Urinary bladder (tissue), 4 donors: ENCODE measurements at places on chromosomes 1 and 21. TPM values are rescaled to one million over a fixed set of nuclear protein-coding genes. Genes with fewer than 3 reads are reported as not detected.

CELA2B gene
- 0.32 TPM for total RNA-seq

- no peak for DNase-seq
These were observed 1.9 kb upstream of the TUT4 start for GRCh38 chr1:52554756-52555155.

CDCA8 gene
- 3.1 TPM for total RNA-seq

CDC14A gene
- 29.1 TPM for total RNA-seq

DNA sequence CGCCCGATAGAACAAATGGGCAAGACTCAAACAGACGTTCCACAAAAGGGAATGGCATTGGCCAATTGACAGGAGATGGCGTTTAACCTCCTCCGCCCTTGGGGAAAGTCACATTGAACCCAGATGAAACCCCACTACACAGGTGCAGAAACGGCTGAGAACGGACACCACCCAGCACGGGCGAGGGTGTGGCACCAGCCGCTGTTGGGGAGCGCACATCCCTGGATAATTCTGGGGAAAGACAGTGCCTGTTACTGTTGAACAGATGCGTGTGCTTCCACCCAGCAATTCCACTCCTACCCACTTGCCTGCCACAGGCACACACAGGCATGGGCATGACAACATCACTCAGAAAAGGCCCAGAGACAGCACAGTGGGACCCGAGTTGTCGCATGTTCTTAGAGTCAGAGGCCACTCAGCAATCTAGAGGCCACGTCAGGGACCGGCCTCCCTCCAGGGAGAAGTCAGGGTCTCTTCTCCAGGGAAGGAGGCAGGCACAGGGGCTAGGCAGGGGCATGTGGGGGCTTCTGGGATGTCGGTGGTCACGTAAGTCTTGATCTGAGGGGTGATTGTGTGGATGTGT, 15.2 kb downstream of the PRXL2B start:
- no peak for DNase-seq

DNA sequence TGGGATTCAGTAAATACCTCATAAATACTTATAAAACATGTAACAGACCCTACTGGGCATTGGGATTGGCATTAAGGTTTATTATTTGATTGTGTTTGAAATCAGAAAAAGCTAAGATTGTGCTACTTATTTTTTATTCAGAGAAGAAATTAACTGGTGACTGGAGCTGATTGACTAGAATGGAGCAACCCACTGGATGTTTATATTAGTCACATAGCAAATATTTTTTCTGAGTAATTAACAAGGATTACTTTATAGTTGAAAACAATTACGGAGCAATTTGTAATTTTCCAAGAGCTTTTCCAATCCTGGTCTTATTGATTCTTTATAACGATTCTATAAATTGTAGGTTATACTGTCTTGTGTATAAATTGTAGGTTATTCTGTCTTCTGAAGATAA, 208.7 kb downstream of the HLX start:
- DNase-seq = no peak

PADI4 gene
- total RNA-seq = not detected

CAPN9 gene
- 2.7 TPM for total RNA-seq

CCDC27 gene
- total RNA-seq = not detected

TMEM54 gene
- 12.8 TPM for total RNA-seq

- no peak for DNase-seq
These were observed 95.0 kb downstream of the RAVER2 start for GRCh38 chr1:64839732-64840405.

- no peak for DNase-seq
These were observed 53.5 kb upstream of the CHODL start for GRCh38 chr21:18191139-18191538.

DNA sequence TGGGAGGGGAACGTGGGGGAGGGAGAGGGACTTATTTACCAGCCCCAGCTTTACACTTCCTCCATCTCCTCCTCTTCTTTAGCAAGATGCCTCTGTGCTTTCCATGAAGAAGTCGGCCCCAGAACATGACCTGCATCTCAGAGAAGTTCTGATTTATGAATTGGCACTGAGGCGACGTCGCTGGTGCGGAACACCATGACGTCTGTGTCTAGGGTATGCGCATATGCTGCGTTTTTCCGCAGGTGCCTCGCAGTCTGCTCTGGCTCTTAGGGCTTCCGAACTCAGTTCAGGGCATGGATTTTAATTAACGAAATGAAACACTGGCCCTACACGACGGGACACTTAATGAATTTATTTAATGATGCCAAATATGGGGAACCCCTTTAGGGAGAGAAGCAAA, 510.3 kb downstream of the SMYD3 start:
- DNase-seq = no peak

DNA sequence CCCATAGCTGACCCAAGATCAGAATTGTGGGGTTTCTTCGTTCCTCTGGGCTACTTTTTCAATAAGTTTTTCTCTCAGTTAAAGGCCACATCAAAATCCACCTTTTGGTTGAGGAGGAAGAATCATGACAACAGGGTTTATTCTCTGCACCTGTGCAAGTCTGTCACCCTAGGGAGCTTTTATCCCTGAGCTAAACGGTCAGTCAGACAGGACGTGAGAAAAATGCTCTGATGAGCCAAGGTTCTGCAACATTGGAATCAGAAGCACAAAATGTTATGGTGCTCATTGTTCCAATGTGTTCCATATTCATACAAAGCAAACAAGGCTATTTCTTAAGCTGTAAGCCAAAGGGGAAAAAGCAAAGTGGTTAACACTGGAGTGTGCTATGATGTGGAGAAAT, 7.4 kb upstream of the ERICH3 start:
- no peak for DNase-seq

TRIM63 gene
- total RNA-seq = 1.8 TPM

- DNase-seq = no peak
These were observed 23.1 kb downstream of the SMG7 start for GRCh38 chr1:183495420-183495819.

DEPDC1 gene
- 25.3 TPM for total RNA-seq

GRCh38 chr1:154433161-154433764, 28.1 kb downstream of the IL6R start:
- no peak for DNase-seq

- no peak for DNase-seq
These were observed 50.6 kb upstream of the MTR start for GRCh38 chr1:236744533-236744932.

DNA sequence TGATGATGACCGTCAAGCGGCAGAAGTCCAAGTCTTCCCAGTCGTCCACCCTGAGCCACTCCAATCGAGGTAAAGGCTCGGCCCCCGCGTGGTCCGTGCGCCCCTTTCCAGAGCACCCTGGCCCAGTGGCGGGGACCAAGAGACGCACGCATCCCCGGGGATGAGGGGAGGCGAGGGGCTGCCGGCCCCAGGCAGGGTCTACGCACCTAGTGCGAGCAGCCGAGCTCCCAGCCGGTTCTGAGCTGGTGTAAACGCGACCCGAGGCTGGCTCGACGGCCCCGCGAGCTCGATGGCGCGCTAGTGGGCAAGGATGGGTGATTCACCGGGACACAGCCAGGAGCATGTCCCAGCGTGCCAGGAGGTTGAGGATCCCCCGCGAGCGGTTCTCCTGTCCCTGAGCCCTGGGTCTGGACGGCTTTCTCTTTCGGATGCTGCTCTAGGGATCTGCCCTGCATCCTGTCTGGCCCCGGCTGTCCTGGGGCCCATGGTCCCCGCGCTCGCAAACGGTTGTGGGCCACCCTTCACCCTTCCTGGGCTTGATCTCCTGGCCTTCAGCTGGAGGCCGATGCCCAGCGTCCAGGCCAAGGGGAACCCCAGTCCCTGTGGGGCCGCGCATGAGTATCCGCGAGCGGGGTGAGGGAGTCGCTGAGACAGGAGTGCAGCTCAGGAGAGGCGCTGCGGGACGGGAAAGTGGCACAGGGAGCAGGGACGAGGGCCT, 689 bp downstream of the PKP1 start:
- DNase-seq = no peak

DNA sequence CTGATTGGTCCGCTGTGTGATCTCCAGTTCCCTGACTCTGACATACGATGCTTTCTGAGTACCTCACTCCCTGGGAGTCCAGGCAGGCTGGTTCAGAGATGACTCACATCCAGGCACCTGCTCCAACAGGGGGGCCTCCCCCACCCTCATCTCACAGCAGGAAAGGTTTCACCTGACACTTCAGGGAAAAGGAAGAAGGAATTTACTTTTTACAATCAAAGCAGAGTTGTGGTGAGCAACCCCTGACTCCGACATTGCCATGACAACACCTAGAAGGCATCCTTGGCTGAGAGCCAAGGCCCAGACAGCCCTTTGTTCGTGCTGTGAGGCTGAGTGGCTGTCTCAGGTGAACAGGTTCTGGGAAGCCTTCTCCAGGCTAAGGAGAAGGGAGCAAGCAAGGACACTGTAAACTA, 164.6 kb upstream of the GJB5 start:
- peak; percentile 52 for DNase-seq

DNA sequence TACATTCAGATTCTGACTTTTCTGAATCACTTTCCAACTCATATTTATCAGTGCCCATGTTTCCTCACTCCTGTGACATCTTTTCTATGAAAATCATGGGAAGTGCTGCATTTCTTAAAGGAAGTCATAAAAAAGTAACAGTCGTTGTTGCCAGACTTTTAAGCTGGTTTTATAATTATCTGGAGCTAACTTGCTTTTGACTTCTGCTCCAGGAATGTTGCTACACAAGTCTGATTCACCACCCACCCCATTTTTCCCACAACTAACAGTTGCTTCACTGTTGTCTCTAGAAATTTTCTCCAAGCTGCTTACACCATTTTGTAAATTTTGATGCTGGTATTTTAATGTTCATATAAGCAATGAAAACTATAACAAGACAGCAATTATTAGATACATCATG, 12.2 kb downstream of the FCRLB start:
- DNase-seq = no peak

TTF2 gene
- total RNA-seq = 12.2 TPM

GRCh38 chr21:41357546-41357945, 4.3 kb upstream of the MX2 start:
- no peak for DNase-seq

- no peak for DNase-seq
These were observed 990.0 kb downstream of the KCNT2 start for GRCh38 chr1:195618287-195618686.
